ENCODE measurements at places on chromosomes 1 and 21.

GRCh38 chr1:54962612-54963395, 17.6 kb upstream of the TMEM61 start:
- DNase-seq = no peak

DNA sequence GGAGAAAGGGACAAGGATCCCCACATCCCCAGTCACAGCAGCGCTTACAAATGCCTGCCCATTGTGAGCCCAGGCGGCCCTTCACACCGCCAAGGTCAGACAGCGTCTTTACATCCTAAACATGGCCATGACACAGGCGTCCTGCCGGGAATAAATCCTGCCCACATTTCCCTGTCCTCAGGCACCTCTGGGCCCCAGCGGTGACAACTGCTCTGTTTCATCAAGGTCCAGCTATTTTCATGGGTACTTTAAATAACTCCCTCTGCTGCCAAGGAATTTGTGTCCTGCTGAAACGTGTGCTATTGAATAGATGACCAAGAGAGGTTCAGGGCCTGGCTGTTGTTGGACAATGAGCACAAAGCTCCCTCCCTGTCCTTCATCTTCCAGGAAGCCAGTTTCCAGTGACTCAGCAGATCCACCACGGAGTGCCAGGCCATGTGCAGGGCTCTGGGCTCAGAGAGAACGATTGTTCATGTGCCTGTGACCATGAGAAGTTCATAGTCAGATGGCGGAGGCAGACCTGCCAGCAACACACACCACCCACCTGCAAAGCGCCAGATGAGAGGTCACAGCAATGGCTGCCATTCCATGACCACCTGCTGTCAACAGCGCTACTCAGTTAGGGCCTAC, 195.8 kb downstream of the MATN1 start:
- DNase-seq = no peak

- DNase-seq = no peak
Measured at GRCh38 chr1:152626744-152627143, 3.8 kb upstream of the LCE3A start.

DNA sequence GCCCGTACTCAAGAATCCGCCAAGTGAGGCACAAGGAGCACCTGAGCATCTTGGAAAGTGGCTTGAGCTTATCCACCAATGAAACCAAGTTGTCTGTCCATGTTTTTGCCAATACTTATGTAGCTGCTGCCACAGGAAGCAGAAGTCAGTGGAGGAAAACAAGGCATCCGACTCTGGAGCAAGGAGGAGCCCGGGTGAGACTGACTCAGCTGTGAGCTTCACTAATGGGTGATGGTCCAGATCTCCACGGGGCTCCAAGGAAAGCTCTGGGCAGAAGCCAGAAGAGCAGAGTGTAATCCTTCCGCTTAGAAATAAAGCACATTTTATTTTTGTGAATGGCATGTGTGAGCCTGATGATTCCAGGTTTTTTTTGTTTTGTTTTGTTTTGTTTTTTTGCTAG, 12.3 kb upstream of the SSR2 start:
- no peak for DNase-seq

GRCh38 chr1:82108843-82109242, 308.1 kb downstream of the ADGRL2 start:
- no peak for DNase-seq

- no peak for DNase-seq
Measured at GRCh38 chr1:15417059-15417934, 7.6 kb downstream of the EFHD2 start.

GRCh38 chr1:176648556-176648955, 185.6 kb downstream of the PAPPA2 start:
- DNase-seq = no peak

GRCh38 chr1:175043824-175044223, 20.6 kb upstream of the MRPS14 start:
- no peak for DNase-seq

GRCh38 chr1:940107-941014, 16.6 kb downstream of the SAMD11 start:
- peak; percentile 78 for DNase-seq

DNA sequence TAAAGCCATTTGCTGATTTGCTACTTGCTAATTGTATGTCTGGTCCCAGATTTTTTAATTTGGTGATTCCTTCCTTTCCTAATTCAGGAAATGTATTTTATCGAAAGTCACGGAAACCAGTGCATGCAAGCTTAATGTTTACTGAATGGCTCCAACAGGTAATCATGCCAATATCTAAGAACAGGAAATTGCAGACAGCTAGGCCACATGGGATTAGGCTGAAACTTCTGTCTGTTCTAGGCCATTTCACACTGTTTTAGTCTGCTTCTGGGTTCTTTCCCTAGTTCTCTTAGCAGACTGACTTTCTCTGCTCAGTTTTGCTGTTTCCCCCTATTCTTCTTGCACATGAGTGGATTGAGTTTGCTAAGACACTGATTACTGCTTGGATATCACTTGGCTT, 111.4 kb downstream of the NTNG1 start:
- DNase-seq = no peak

DNA sequence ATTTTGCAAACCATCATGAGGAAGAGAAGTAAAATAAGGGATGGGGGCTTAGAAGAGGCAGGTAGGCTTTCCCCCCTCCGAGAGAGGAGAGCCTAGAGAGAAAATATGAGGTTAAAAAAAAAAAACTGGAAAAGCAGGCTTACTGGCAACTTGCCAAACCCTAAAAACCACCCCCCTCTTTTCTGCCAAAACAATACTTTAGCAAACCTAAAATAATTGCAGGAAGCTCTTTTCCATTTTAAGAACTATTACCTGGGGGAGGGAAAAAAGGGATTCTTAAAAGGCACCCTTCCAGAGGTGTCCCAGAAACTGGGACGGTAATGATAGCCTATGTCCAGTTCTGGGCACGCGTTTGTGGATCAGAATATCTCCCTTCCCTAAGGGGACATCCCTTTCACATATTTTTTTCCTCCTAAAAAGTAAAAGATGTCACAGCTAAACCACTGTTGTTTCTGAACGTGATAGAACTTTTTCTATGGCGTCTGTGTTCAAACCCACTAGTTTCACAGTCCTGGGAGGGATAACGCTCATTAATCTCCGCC, 1.1 kb upstream of the NFIA start:
- DNase-seq = no peak

- DNase-seq = peak; percentile 86
Measured at GRCh38 chr1:175742790-175743459, 470 bp downstream of the TNR start.

DNA sequence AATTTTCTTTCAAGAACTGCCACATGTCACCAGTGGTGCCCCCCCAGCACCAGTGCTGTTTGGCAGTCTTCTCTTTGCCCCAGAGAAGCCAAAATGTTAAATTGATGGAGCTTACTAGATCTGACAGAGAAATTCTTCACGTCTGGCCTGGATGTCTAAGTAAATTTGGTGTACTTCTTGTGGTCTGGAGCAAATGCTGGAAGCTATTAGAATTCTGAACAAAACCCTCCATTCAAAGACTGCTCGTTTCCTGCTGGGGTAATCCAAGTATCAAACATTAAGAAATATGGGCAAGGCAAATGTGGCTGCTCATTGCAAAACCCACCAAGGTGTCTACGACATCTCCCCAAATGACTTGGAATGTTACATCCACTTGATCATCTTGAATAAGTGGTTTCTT, 92.3 kb downstream of the ROR1 start:
- no peak for DNase-seq

DNA sequence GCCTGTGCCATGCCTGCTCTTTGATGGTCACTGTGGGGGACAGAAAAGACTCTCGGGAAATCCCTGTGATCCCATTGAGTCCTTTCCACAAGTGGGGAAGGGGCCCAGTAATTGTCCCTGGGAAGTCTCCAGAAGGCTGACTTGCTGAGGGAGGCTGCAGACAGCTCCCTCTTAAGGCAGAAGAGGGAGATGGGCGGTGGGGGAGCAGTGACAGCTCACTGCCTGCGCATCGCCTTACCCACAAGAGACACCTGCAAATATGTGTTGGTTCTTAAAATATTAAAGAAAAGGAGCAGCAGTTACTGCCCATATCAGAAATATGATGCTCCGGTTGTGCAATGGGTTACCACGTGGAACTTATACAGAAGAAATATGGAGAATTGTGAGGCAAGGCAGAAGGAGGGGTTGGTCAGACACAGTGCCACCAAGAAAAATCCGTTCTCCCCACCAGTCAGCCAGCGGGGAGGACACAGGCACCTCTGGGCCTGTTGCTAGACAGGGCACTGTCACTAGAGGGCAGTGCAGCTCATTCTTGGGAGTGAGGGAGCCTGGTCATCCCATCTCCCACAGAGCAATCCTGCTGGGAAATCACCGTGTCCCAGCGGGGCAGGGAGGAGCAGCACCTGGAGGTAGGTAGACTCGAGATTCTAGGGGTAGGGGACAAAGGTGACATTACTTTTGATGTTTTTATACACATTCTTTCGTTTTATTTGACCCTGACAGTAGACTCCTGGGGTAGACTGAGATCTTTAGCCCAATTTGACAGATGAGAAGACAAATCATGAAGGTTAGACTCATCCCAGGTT, 6.9 kb upstream of the CAMK1G start:
- DNase-seq = peak; percentile 87

GRCh38 chr1:162367772-162368171, 8.9 kb downstream of the SPATA46 start:
- DNase-seq = no peak

- peak; percentile 38 for DNase-seq
Measured at GRCh38 chr1:214404571-214405213, 123.7 kb downstream of the SMYD2 start.

DNA sequence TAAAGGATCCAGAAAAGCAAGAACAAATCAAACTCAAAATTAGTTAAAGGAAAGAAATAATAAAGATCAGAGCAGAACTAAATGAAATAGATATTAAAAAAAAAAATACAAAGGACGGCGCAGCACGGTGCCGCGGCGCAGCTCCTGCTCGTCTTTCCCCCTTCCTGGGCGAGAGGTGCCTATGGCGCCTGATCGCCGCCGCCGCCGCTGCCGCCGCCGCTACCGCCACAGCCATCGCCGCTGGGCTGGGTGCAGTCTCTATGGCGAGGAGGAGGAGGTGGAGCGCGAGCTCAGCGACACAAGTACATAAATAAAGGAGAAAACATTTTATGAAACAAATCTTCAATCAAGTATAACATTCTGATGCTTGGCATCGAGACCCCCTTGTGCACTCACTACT, 77.6 kb upstream of the VANGL1 start:
- peak; percentile 54 for DNase-seq

- DNase-seq = no peak
Measured at GRCh38 chr1:92398519-92398918, 88.2 kb downstream of the GFI1 start.

GRCh38 chr1:71650119-71650518, 569.3 kb upstream of the ZRANB2 start:
- no peak for DNase-seq

- DNase-seq = no peak
Measured at GRCh38 chr1:4027008-4027407, 126.9 kb upstream of the C1orf174 start.

DNA sequence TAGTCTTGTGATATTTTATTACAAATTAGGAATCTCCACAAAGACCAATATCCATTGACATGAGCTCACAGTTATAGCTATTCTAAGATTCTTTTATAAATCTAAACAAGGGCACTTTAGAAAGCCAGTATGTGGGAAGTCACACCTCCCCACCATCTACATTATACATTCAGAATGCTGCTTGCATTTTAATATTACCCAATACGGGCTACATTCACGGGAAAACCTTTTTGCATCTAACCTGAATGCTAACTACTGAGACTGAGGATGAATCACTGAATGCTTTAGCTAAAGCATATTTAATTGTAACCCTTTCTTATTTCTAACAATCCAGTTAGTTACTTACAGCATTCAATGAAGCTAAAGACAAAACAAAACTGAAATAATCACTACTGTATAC, 53.1 kb downstream of the PCSK9 start:
- no peak for DNase-seq

- no peak for DNase-seq
Measured at GRCh38 chr1:236172041-236172579, 29.8 kb downstream of the GPR137B start.

DNA sequence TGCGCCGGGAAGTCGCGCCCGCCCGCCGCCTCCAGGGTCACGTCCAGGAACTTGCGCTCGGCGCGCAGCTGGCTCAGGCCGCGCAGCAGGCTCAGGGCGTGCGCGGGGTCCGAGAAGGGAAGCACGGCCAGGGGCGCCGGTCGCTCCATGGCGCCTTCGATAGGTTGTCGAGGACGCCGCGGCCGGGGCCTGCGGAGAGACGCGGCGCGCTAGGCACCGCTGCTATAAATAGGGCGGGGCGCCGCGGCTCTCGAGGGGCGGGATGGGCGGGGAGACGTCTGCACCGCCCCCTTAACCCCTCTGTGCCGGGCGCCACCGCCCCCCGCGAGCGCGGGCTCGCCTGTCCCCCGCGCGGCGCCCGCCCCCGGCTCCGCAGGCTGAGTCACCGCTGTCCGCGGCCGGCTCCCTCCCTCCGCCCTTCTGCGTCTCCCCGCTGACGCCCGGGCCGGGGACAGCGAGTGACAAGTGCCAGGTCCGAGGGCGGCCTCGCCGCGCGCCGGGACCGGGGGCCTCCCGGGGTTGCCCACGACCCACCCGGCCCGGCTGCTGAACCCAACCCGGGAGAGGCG, at the start of gene KLHL21:
TSS of gene KLHL21 (minus strand) at position 201 of the 569 bp plus-strand sequence. CDS start at position 149, 52 bp downstream.
- peak; percentile 90 for DNase-seq

GRCh38 chr21:44844256-44844655, 26.4 kb upstream of the SUMO3 start:
- peak; percentile 45 for DNase-seq

- DNase-seq = no peak
Measured at GRCh38 chr1:232477728-232478127, 152.2 kb downstream of the SIPA1L2 start.

DNA sequence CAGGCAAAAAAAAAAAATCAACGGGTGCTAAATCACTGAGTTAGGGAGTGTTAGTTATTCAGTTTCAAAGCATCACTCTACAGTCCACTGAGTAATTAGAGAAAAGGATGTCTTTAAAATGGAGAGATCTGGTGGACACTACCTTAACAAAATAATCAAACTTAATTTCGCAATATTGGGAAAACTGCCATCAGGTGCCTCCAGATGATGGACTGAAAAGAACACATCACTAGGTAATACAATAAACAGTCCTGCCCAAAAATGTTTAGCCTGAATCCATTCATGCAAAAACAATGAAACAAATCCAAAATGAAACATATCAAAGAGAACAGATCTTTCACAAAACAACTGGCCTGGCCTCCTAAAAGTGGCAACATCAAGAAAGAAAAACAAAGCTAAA, 54.1 kb downstream of the ENAH start:
- DNase-seq = no peak

GRCh38 chr21:40641042-40641441, 205.9 kb downstream of the DSCAM start:
- DNase-seq = no peak

DNA sequence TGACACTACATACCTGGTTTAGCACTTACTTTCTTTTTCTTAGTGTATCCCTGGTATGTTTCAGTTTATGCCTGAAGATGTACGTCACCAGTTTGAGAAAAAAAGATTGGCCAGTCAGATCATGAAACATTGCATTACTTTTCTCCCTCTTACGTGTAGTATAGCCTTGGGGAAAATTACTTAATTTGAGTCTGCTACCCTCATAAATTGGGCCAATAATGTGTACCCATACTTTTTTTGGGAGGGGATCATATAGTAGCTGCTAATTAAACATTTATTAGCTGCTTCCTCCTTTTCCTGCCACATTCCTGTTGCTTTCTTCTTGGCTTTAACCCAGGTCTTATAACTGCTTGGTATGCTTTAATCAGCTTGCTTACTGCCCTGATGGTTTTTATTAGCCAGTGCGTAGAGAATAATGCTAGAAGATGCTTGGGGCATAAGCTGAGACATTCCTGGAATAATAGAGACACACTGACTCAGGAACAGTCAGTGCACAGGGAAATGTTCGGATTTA, 32.1 kb downstream of the RABGAP1L start:
- no peak for DNase-seq

- DNase-seq = no peak
Measured at GRCh38 chr1:78722105-78722504, 72.5 kb downstream of the IFI44 start.

- no peak for DNase-seq
Measured at GRCh38 chr21:29018540-29018939, 609 bp downstream of the RWDD2B start.

Data from iPS-NIHi11 (cell line).